Keratinocyte (primary cell): ENCODE measurements at places on chromosomes 6 and 20.

GRCh38 chr20:24987873-24988835 is 4.4 kb downstream of the APMAP start:
- no peak for DNase-seq

DNA sequence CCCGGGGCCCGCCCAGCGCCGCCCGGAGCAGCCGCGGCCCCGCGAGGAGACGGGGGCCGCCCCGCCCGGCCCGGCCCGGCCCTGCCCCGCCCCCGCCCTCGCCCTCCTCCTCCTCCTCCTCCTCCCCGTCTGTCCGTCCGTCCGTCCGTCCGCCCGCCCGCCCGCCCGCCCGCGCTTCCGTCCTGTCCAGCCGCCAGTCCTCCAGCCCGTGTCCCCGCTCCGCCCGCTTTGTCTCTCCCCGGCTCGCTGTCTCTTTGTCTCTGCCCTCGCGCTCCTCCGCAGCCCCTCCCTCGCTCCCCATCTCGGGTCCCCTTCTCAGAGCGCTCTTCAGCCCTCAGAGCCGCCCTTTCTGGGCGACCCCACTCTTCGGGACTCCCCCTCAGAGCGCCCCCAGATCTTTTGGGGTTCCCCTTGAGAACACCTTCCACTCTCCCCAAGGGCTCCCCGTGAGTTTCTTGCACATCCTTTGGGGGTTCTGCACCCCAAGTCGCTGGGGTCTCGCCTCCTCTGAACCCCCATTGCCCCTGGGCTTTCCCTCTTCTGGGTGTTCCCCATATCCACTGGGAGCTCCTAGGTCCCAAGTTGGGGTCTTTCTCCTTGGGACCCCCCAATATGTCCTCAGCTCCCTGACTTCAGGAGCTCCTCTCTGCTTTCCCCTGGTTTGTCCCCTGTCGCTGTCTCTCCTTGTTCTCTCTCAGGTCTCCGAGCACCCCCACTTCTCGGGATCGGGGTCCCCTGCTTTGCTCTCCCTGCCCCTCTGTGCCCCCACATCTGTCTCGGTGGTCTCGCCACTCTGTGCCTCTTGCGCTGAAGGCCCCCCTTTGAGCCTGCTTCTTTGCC is 79.5 kb upstream of the MYL9 start:
- DNase-seq: no peak

GRCh38 chr6:151681433-151682059 is 125.9 kb upstream of the ESR1 start:
- DNase-seq: no peak

DNA sequence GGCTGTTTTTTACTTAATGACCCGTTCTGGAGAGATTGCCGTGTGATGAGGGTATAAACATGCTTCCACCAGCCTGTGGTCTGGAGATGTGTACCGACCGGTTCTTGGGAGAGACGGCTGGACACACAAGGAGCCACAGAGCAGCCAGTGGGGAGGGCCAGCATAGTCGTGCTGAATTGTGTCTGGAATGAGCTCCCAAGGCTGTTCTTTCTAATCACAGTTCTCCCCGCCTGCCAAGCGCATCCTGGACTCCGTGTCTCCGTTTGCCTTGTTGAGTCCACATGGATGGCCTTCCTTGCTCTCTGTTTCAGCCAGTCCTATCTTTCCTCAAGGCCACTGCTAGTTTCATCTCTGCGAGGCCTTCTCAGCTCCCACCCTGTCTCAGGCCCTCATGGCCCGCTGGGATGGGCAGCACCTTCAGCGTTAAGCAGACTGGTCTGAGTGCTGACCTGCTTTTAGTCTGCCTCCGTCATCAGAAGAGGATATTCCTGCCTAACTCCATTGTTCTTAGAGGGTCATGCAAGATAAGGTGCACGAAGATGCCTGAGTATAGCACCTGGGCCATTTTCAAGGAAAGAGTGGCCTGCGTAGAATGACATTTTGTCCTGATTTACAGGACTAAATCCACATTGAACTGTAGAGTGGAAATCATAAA is 20.6 kb downstream of the MANBAL start:
- no peak for DNase-seq

GRCh38 chr20:34941226-34941625 is 14.4 kb downstream of the GSS start:
- DNase-seq: no peak

- no peak for DNase-seq
These were observed 160.4 kb upstream of the SPACA1 start for GRCh38 chr6:87887266-87887665.

DNA sequence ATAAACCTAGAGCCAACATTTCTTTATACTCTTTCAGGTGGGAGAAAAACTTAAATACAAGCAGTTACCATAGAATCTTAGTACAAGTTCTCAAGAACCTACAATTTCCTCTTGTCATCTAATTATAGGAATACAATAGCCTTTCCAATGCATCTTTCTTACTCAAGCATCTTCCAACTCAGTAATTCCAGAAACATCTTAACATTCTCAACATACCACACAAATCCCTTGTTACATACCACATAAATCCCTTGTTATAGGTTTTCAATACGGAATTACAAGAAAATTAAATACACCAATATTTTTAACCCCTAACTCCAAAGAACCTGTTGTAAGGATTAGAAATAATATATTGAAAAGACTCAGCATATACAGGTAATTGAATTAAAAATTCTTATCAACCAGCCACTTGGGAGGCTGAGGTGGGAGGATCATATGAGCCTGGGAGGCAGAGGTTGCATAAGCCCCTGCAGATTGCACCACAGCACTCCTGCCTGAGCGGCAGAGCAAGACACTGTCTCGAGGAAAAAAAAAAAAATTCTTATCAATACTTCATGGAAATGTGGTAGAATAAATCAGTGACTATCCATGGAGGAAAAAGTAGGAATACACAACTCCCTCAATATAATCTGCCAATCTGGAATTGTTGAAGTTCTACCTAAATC is 127.5 kb upstream of the CCDC28A start:
- no peak for DNase-seq

- no peak for DNase-seq
These were observed 215.0 kb downstream of the SYNDIG1 start for GRCh38 chr20:24684421-24684871.

GRCh38 chr6:116429111-116429510 is 32.1 kb upstream of the CALHM6 start:
- DNase-seq: no peak

DNA sequence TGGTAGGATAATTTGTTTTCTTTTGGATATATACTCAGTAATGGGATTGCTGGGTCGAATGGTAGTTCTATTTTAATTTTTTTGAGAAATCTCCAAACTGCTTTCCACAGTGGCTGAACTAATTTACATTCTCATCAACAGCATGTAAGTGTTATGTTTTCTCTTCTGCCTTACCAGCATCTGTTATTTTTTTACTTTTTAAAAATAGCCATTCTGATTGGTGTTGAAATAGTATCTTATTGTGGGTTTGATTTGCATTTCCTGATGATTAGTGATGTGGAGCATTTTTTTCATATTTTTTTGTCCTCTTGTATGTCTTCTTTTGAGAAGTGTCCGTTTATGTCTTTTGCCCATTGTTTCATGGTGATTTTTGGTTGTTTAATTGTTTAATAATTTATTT is 11.9 kb downstream of the HINT3 start:
- DNase-seq: no peak

DNA sequence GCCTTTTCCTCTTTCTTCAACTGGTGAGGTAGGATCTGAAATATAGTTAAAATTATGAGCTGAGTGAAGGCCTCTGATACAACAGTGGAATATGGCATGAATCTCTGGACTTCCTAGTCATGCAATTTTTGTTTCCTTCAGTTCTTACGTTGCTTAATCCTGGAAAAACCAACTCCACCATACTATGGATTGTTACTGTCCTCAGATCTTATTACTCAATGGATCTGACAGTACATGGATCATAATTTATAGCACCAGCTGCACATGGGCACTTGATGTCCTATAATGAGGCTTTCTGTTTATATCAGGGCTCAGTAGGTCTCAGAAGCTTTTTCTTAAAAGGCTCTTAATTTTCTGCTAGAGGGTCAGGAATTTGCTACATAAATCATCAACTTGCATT is 1341.0 kb upstream of the EYS start:
- DNase-seq: no peak

DNA sequence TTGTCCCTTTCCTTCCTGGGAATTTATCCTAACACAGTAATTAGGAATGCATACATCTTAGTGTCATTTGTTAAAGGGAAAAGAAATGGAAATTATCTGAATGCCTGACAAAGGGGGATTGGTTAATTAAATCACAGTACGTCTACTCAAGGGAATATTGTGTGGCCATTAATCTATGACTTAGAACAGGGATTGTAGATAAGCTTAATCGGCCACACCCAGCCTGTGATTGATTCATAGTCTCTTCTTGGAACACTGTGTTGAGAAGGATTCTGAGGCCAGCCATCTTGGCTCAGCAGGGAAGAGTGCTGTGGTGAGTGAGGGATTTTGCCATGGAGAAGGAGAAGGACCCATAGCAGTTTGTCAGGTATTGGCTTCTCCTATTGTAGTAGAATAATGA is 50.5 kb downstream of the CTNNBL1 start:
- no peak for DNase-seq

- DNase-seq: no peak
These were observed 190.8 kb upstream of the NOX3 start for GRCh38 chr6:155646443-155646842.
